HuH-7 (cell line): ENCODE measurements at places on chromosomes 6 and 20.

- DNase-seq, result peak; percentile 64
These were observed 2.9 kb upstream of the GZF1 start for GRCh38 chr20:23358923-23359593.

- DNase-seq, result peak; percentile 24
These were observed 74.0 kb downstream of the HAO1 start for GRCh38 chr20:7866285-7866684.

DNA sequence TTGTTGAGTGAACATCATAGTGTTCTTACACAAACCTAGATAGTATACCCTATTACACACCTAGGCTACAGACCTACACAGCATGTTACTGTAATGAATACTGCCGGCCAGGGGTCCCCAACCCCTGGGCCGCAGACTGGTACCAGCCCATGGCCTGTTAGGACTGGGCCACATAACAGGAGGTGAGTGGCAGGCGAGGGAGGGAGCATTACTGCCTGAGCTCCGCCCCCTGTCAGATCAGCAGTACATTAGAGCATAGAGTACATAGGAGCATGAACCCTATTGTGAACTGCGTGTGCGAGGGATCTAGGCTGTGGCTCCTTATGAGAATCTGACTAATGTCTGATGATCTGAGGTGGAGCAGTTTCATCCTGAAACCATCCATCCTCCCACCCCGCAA lies 126.3 kb downstream of the PRND start:
- DNase-seq, result no peak

DNA sequence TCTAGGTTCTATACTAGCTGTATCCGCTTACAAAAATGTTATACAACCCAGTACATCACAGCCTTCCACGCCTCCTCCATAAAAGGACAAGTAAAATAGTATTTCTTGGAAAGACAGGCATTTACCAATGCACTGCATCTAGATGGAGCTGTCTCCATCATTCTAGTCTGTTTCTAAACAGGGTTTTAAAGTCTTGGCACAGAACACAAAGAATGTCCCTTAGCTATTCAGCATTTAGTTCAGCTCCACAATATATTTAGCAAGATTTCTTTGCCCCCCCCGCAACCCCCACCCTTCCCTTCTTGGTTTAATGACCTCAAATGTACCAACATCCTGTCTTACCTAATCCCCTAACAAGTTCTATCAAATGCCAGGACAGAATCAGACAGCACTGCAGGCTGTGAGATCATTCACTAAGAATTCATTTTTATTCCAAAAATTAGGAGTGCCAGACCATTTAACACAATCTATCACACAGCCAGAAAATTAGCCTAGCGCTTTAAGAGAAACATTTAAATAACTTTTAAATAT lies 198.6 kb downstream of the BACH2 start:
- no peak for DNase-seq

GRCh38 chr20:16064989-16065707 lies 508.1 kb downstream of the KIF16B start:
- peak; percentile 40 for DNase-seq

DNA sequence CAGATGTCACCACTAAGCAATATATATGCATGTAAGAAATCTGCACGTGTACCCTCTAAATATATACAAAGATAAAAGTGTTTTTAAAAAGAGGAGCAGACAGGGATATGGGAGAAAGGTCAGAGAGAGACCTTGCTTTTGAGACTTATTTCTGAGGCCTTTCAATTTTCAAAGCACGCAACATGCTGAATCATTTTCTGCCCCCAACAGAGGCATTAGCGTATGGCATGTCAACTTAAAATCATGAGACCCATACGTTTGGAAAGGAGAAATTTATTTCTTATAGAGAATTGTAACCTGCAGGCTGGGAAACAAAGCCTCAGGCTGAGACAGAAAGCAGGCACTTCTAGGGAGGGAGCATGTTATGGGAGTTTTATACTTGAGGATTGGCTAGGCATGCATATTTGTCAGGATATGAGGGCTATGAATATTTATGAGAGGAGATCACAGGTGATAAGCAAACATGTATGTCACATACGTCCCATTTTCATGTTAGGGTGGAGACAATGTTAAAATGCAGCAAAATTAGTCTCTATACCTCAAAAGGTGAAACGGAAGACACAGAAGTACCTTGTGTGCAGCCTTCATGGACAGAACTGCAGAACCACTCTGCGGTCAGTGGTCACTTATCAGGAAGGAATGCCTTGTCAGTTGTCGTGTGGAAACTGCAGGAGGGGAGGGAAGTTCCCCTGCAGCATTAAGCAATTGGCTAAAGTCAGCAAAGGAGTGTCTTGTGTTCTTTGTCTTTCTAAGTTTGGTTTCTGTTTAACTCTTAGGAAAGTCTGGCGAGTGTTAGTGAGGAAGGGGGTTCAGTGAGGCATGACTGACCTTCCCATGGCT lies 6.3 kb upstream of the GABRR2 start:
- peak; percentile 39 for DNase-seq

GRCh38 chr6:169256518-169256917 lies 2.9 kb upstream of the THBS2 start:
- no peak for DNase-seq
